ENCODE measurements at places on chromosomes 2 and 18.

GRCh38 chr18:55999641-56000040, 411.6 kb upstream of the TCF4 start:
- DNase-seq: no peak

GRCh38 chr2:172283476-172283875, 143.9 kb upstream of the ITGA6 start:
- DNase-seq: no peak

- DNase-seq: no peak
These were observed 4.2 kb upstream of the SIX2 start for GRCh38 chr2:45013229-45014015.

DNA sequence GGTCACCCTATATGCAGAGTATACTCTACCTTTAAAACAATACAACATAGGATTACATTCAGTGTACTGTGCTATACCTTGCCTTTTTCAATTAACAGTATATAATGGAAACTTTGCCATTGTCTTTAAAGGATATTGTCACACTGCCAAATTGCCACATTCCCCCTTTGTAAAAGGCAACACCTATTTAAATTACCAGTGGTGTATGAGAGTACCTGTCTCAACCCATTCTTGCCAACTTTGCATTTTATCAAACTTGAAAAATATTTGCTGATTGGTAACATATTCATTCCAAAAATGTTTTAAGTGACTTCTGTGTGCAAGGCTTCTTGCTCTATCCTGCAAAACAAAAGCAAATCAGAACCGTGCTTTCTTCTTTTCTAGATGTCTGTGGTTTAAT, 92.9 kb downstream of the FMNL2 start:
- no peak for DNase-seq

DNA sequence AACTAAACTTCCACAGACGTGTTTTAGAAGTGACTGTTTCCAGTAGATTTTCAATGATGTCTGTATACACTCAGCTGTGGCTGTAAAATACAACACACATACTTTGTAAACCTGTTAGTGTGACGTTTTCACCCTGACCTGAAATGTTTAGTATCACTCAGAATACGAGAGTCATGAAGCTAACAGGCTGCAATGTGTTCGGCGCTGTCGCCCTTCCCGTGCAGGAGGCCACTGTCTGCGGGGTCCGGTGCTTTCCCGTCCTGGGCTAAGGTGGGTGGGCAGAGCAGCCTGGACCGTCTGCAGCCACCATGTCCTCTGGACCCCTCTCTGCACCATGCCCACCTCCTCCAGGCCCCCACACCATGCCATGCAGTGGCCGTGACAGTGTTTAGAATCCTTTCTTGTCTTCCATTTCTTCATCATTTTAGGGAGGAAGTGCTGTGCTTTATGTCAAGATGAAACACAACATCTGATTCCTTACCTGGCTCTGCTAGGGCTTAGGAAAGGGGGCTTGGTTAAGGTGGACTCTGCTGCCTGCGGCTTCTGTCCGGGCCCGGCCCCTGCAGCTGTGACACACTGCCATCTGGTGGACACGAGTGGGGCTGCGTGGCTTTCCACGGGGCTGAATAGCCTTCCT, 53.8 kb upstream of the RBM44 start:
- DNase-seq: no peak

DNA sequence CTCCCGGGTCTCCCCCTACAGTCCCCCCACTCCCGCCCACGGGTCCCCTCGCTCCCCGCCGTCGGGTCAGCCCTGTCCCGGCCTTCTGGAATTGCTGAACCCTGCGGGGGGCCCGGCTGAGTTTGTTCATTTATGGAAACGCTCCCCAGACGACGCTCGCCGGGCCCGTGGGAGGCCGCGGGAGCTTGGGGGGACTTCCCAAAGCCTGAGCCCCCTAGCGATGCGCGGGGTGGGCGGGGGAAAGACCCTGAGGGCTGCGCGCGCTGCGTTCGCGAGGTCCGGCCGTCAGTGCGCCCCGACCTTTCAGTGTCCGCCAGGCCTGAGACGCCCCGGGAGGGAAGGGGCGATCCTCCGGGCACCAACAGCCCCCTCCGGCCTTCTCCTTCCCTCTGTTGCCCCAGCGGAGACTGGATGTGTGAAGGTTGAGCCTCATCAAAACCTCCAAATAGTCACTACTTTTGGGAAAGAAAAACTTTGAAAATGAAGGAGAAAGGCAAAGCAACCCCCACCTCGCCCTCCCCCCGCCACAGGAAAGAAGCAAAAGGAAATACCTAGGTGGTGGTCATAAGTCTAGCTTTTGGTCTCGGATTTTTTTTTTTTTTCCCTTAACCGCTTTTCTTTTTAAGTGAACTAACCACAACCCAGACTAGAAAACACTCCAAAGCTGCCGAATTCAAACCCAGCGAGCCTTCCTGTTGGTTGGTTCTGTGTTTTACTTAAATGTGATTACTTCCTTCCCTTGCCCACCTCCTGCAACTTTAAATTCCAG, 509 bp upstream of the CYS1 start:
- no peak for DNase-seq

DNA sequence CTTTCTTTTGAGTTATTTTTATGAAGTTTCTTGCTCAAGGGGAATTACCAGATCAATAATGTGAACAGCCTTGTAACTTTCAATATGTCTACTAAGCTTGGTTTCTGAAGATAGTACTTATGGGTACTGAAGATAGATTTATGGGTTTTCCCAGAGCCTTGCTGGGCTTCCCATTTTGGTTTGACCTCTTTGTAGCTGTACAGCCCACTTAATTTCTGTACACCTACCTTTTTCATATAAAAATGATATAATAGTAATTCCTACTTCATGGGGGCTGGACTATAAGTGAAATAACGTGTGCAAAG, 22.2 kb downstream of the IL1R2 start:
- no peak for DNase-seq

- DNase-seq: no peak
These were observed 364.9 kb upstream of the TMEFF2 start for GRCh38 chr2:192559587-192559986.

- no peak for DNase-seq
These were observed 53.6 kb downstream of the CDK15 start for GRCh38 chr2:201859949-201860348.

DNA sequence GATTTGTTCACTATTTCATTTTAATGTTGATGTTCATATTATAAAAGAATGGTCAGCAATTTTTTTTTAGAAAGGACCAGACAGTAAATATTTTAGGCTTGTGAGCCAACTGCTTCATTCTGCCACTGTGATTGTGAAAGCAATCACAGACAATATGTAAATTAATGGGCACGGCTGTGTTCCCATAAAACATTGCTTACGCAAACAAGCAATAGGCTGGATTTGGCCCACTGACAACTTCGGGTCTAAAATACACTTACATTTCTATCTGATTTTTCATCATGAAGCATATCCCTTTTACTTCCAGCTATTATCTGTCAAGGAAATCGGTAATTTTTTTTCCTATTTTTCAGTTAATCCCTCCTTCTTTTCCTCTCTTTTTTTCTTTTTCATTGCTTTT, 182.2 kb upstream of the CDH2 start:
- DNase-seq: no peak

- no peak for DNase-seq
These were observed 612 bp downstream of the DIPK1C start for GRCh38 chr18:74456349-74457042.

GRCh38 chr2:63755965-63756364, 85.7 kb upstream of the UGP2 start:
- DNase-seq: no peak

- DNase-seq: no peak
These were observed 96.7 kb upstream of the ZCCHC2 start for GRCh38 chr18:62426191-62426488.

DNA sequence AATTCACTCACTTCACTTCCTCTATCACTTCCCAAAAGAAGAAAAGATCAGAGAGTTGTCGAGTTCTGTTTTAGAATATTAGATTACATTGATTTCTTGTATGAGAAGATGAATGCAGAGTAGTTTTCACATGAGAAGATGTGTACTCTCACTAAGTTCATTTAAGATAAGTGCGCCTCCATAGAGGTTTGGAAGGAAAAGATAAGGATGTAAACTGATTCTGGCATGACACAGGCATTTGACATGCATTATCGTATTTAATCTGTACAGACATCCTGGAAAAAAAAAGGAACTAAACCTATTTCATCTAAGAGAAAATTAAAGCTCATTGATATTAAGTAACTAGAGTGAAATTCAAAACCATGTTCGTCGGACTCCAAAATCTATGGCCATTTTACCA, 152.2 kb upstream of the CRIM1 start:
- no peak for DNase-seq

- DNase-seq: no peak
These were observed 37.3 kb upstream of the XPO1 start for GRCh38 chr2:61575447-61575859.

DNA sequence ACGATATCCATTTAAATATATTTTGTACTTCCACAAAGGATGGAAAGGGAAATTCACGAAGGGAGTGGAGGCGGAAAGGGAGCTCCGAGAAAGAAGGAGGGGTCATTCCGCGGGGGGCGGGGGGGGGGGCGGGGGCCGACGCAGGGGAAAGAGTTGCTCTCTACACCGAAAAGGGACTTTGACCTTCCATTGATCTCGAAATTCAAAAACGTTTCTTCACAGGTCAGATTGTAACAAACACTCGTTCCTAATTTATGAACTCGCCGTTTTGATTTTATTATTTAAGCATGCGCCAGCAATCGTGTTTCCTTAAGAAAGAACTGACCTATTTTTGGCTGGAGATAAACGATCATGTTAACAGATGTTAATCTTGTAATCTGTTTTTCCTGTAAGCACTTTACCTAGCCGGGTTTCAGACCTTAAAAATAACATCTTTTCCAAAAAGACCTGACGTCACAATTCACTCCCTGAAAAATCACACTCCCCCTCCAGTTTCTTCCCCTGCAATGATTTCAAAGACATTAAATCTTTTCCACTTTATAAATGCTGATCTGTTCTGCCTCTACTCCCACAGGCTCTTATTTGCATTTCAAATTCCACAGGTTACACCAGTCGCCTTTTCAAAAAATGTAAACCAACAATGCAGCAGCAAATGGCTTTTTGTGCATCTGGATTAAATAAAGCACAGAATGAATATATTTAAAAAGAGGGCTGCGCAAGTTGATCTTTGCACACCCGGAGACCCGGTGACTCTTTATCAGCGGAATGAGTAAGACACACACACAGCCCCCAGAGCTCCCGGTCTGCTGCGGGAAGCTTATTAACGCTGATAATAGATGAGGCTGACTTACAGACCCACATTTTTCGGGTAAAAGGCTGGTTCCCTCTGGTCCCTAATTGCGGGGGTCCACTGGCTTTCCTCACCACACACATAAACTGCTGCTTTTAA, 1.6 kb downstream of the ZNF516 start:
- DNase-seq: no peak

DNA sequence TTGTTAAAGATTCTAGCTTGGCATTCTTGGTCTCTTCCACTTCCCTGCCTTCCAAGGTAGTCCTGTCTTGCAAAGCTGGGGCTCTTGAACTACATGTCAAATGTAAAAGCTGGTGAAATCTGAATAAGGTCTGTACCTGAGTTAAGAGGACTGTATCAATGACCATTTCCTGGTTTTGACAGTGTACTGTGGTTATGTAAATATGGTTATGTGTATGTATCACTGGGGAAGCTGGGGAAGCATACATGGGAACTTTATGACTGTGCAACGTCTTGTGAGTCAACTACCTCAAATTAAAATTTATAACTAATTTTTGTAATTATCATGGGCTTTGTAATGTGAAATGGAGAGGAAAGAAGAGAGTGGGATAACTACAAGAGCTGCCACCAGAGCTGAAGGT, 81.7 kb downstream of the COL4A4 start:
- no peak for DNase-seq

- DNase-seq: no peak
These were observed 53.6 kb upstream of the AFF3 start for GRCh38 chr2:100195942-100196341.

DNA sequence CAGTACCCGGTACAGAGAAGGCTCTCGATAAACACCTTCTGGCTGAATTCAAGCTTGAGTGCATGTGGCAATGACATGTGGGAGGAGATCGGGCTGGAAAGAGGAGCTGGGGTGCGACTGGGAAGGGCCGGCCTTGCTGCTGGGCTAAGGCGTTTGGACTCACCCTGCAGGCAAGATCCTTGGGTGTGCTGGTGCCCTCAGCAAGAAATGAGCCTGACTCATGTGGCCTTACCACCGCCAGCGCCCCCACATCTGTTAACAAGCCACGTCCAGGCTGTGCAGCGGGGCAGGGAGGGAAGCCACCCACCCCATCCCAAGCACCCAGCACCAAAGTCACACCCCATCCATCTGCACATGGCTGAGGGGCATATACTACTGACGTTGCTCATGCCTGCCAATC, 1.3 kb downstream of the HS1BP3 start:
- DNase-seq: no peak

GRCh38 chr2:39898934-39899333, 119.9 kb upstream of the THUMPD2 start:
- DNase-seq: no peak

DNA sequence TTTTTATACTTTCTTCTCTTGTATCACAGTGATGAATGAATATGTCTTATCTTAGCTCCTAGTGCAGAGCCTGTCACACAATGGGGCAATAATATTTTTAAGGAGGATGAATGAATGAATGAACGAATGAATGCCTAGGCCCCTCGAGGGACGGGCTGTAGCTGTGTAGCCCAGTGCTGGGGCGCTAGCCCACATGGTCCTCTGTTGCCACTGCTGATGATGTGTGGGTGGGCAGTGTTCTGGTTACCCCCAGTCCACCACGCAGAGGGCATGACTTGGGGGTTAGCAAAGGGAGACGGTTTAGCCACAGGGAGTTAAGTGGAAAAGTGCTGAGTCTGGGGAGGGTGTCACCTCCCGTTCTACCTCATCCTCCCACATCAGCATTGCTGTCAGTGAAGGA, 134.2 kb downstream of the SMAD7 start:
- no peak for DNase-seq

Measured in NCI-H446 treated with DMSO at 0.1 percent for 48 hours (cell line).